ENCODE measurements at places on chromosomes 1 and 21.

- no peak for DNase-seq
Measured at GRCh38 chr21:36846631-36847030, 119.8 kb downstream of the HLCS start.

- DNase-seq: no peak
Measured at GRCh38 chr1:10794724-10795275, 1.6 kb downstream of the CASZ1 start.

- no peak for DNase-seq
Measured at GRCh38 chr21:40351006-40351405, 483.8 kb downstream of the PCP4 start.

DNA sequence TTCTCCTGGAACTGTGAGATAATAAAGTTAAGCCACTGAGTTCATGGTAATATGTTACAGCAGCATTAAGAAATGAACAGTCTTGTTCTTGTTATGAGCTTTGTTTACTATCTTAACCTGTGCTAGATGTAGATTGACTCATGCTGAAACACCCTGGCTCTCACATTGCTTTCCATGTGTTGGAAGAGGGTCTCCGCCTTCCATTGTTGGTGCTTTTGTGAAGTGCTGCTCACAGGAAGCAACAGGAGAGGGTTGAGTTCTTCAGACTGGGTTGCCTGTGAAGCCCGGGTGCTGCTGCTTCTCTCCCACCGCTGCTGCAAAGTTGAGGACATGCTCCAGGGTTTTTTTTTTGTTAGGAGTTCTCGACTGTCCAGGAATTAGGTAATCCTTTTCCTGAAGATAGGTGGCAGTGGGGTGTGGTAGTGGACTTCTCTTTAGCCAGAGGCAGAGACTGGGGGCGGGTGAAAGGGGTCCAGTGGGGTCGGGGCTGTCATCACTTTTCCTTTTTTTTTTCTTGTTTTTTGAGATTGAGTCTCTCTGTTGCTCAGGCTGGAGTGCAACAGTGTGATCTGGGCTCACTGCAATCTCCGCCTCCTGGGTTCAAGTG, 28.7 kb upstream of the HMGN1 start:
- no peak for DNase-seq

GRCh38 chr1:51897699-51898031, 19.1 kb upstream of the NRDC start:
- DNase-seq: peak; percentile 84

- DNase-seq: no peak
Measured at GRCh38 chr1:25617625-25618432, 1.2 kb downstream of the MAN1C1 start.

GRCh38 chr21:28294051-28294450, 698.6 kb downstream of the LTN1 start:
- peak; percentile 59 for DNase-seq

- no peak for DNase-seq
Measured at GRCh38 chr1:100629391-100629790, 90.2 kb upstream of the VCAM1 start.

- DNase-seq: peak; percentile 59
Measured at GRCh38 chr1:24914226-24915069, 15.6 kb downstream of the RUNX3 start.

GRCh38 chr1:235107368-235108184, 21.1 kb downstream of the TOMM20 start:
- no peak for DNase-seq

DNA sequence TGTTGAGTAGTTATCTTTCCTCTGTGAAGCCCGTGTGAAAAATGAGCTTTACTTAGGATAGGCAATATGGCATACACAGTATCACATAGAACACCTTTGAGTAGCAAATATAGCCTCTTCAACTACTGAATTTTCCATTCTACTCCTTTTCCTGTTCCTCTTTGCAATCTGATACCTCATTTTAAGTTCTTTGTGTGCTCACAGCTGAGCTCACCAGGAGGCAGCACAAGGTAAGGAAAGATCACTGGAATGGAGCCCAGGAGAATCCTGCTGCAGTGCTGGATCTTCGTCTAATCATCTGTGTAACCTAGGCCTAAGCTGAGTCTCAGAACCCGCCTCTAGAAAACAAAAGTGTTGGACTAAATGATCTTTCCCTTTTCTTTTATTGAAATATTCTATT, 171.0 kb downstream of the LRRC40 start:
- peak; percentile 8 for DNase-seq

- DNase-seq: no peak
Measured at GRCh38 chr1:93588955-93589354, 92.7 kb downstream of the BCAR3 start.

GRCh38 chr1:23793018-23793781, 2.3 kb downstream of the LYPLA2 start:
- no peak for DNase-seq

GRCh38 chr1:84689514-84690396, 506 bp downstream of the SSX2IP start:
- DNase-seq: no peak

GRCh38 chr1:110645821-110646735, 28.7 kb downstream of the KCNA3 start:
- DNase-seq: no peak

GRCh38 chr1:235888119-235888643, 21.5 kb upstream of the LYST start:
- DNase-seq: no peak

- no peak for DNase-seq
Measured at GRCh38 chr1:205142102-205142469, 20.3 kb upstream of the RBBP5 start.

GRCh38 chr1:96222701-96223100, 498.9 kb upstream of the PTBP2 start:
- no peak for DNase-seq

DNA sequence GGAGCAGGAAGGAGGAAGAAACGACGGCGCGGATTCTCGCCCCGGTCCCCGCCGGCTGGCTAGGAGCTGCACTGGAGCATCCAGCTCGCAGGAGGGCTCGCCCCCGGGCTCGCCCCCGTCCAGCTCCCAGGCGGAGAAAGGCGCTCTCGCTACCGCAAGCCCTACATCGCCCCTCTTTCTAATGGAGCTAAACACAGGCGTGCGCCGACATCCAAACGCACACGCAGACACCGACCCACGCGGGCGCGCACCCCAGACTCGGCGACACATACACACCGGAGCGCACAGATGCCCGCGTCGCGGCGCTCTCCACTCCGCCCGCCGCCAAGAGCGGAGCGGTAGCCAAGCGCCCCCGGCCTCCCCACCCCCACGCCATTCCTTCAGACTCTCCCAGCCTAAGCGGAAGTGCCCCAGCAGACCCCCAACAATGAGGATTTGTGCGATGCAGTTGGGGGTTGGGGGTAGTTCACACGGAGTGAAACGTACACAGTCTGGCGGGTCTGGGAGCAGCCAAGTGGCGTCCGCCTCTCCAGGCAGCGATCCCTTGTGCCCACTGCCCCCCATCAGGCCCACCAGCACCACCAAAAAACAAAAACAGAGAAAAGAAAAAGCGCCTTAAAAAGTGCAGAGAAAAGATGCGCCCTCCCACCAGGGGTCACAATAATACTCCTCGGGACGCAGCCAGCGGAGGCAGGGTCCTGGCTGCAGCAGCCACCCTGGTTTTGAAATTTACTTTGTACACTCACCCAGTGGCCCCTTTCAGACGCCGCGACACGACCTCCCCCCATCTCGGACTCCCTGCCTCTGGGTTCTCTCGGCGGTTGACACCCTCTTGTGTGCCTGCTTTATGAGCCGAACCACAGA, 1.4 kb downstream of the DAB1 start:
- no peak for DNase-seq

DNA sequence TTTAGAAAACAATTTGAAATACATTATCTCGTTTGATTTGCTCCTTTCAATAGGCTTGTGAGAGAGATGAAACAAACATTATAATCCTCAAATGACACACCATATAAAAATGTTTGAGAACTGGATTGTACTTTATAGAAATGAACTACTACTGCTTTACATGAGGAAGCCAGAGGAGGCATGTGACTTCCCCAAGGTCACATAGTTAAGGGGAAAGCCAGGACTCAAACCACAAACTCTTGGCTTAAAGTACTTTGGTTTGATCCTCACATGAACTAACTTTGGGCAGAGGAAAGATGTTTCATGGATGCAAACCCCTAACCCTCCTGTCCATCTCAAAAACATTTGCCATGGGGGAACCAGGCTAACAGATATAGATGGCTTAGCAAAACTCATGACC, 4.7 kb downstream of the ARHGEF11 start:
- no peak for DNase-seq

DNA sequence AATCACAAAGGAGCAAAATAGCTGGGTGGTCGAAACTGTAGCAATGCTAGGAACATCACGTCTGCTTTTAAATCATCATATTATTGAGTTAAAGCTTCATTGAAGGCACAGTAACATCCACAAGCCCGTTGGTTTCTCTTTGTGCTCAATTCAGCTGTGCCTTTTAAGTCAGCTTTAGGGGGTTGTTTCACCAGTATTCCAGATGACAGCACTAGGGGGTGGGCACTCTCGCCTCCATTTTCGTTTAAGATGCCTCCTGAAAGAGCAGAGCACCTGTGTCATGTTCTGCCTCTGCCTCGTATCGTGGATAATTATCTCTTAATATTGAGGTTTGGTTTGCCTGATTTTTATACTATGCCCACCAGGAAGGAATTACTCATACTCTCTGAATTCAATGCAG, 139.8 kb upstream of the PTBP2 start:
- no peak for DNase-seq

DNA sequence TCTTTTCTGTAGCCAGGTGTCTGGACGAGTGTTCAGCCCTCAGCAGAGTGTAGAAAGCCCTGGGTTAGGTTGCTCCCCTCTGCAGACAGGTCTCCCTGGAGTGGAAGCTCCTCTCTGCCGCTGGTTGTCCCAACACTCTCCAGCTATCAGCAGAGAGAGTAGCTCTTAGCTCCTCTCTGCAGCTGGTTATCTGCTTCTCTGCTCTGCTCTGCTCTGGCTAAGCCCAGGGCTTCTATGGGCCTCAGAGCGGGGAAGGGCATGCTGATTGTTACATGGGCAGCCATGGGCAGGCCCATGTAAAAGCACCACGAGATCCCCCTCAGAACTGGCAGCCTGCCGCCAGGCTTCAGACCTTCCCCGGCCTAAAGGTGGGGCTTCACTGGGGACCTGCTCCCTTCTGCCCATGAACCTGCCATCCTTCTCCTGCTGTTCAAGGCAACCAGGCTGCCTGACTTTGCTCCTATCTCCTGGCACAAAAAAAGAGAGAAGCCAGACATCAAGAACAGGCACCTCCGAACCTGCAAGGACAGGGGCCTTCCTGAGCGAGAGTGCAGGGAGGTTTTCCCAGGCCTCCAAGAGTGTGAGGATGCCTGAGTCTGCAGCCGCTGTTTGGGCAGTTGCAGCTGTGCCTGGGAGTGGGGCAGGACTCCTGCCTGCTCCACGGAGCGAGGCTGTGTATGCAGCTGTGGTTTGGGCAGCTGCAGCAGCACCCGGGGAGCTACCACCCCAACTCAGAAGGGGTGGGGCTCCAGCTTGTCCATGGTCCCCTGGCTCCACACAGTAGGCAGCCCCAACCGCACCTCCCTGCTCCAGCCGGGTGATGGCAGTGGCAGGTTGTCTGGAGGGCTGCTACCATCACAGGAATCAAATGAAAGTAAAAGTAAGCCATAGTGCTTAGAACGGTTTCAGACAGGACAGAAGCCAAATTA, 973.7 kb downstream of the LTN1 start:
- DNase-seq: no peak

GRCh38 chr1:239155466-239156091, 230.8 kb upstream of the CHRM3 start:
- DNase-seq: no peak

GRCh38 chr1:186212568-186213224, 162.4 kb downstream of the TPR start:
- DNase-seq: peak; percentile 85

GRCh38 chr1:12618965-12619791, 1.2 kb upstream of the DHRS3 start:
- peak; percentile 69 for DNase-seq

GRCh38 chr1:223219846-223220610, 77.0 kb upstream of the TLR5 start:
- DNase-seq: no peak

- no peak for DNase-seq
Measured at GRCh38 chr1:164155347-164155746, 403.6 kb upstream of the PBX1 start.

- no peak for DNase-seq
Measured at GRCh38 chr1:178450871-178451270, 45.9 kb downstream of the CLEC20A start.

- no peak for DNase-seq
Measured at GRCh38 chr21:29170944-29171343, 40.5 kb downstream of the MAP3K7CL start.

DNA sequence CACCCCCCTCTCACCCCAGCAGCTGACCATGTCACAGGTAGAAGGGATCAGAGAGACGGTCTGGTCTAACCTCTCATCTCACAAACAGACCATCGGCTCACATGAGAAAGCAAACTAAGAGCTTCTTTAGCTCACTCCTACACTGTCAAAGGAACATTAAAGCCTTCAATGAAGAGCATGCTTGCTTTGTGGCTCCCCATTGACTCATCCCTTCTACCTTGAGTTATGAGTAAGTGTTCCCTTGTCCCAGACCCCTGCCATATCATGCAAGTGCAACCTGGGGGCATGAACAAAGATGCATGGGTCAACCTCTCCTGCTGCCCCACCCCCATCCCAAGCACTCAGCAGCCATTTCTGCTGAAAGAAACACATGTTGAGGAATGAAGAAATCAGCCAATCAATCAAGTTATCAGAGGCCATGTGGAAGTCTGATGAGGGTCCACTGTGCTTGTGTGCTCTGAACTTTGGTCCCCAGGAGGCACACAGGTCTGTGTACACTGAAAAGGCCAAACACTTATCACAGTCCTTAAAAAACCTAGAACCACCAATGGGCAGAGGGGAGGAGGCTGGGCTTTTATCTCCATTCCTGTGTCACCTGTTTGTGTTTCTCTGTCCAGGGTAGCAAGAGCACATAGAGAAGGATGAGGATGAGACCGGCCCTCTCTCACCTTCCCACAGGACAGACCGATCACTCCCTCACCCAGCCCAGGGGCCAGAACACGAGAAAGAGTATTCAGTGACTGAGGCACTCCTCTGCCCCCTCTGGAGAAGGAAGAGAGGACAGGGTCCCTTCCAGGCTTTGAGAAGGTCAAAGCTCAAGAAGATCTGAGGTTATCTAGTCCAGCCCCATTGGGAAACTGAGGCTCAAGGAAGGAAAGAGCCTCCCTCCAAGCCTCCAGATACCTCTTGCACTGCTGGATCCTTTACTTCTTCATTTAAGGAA, 9.5 kb downstream of the ETNK2 start:
- no peak for DNase-seq

GRCh38 chr1:71785450-71785849, 496.9 kb downstream of the NEGR1 start:
- no peak for DNase-seq

- no peak for DNase-seq
Measured at GRCh38 chr1:211710566-211711314, 35.3 kb upstream of the NEK2 start.
